ENCODE measurements at places on chromosomes 13 and 19. TPM values are rescaled to one million over a fixed set of nuclear protein-coding genes. Genes with fewer than 3 reads are reported as not detected.

The DHRS12 gene
- total RNA-seq, result 3.3 TPM

The IL27RA gene
- total RNA-seq, result 0.87 TPM

The KCNN4 gene
- total RNA-seq, result 1.0 TPM

The ARMC6 gene
- 43.2 TPM for total RNA-seq

The FXYD7 gene
- not detected for total RNA-seq

The FUT6 gene
- total RNA-seq, result not detected

The BEST2 gene
- total RNA-seq, result not detected

The TEX101 gene
- not detected for total RNA-seq

The SLC17A7 gene
- total RNA-seq, result 0.15 TPM

The SIGLEC5 gene
- not detected for total RNA-seq

The PABPC3 gene
- total RNA-seq, result 0.15 TPM

The MUC16 gene
- total RNA-seq, result not detected

The APOE gene
- 4.1 TPM for total RNA-seq

The TBC1D17 gene
- total RNA-seq, result 21.4 TPM

The SH2D3A gene
- total RNA-seq, result 0.15 TPM

The ZNF563 gene
- total RNA-seq, result 4.1 TPM

The MCEMP1 gene
- total RNA-seq, result not detected

The KLK5 gene
- total RNA-seq, result not detected

The PCSK4 gene
- total RNA-seq, result 4.0 TPM

The ZNF837 gene
- total RNA-seq, result 3.2 TPM
